ENCODE measurements at places on chromosomes 2 and 18.

- DNase-seq, result peak; percentile 69
Measured at GRCh38 chr2:96138179-96139145, at the start of gene ASTL. Gene ASTL (minus strand): TSS chr2:96138502. CDS start chr2:96138436, 66 bp downstream.

DNA sequence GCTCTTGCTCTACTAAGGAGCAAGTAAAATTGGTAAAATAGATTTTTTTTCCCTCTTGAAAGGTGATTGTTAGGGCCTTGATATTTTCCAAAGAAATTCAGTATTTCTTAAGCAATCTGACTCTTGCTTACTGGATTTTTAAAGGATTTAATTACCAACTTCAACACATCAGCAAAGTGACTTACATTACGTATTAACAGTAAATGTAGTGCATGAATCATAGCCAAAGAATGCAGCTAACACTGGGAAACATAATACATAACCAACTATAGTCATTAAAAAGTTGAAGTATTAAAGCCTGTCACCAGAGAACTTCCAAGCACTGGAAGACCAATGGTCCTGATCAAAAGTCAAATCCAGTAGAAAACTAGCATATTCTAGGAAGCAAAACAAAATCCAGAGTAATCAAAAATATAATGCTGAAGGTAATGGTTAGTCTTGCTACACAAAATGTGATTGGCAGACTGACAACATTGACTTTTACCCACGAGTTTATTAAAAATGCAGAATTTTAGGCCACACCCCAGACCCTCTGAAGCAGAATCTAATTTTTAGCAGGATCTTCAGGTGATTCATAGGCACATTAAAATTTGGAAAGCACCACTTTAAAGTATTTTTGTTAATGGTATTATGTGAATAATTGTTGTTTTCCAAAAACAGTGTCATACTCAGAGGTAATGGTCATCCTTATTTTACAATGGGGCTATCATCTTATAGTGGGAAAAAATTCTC, 31.8 kb upstream of the CAVIN2 start:
- DNase-seq, result no peak

GRCh38 chr18:273525-273924, 5.7 kb upstream of the THOC1 start:
- DNase-seq, result no peak

- DNase-seq, result no peak
Measured at GRCh38 chr2:172350839-172351479, 76.4 kb upstream of the ITGA6 start.

DNA sequence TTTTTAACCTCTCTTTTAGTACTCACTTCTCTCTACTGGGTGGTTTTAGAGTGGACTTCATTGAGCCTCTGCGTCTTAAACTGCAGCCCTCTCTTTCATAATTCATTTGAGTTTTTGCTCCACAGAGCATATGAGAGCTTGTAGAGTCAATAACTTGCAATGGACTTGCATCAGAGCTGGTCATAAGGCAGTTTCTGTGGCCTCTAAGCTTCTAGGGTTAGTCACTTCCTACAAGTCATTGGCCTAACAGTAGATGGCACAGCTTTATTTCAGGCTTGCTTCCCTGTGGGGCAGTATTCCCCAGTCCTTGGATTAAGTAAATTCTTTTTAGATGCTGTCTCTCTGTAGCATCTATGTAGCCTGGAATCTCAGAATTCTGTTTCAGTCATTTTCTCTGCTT, 1435.7 kb downstream of the LRP1B start:
- no peak for DNase-seq
